ENCODE measurements at places on chromosomes 11 and 22.

- DNase-seq = no peak
Observed at GRCh38 chr11:8196749-8197148, 27.9 kb upstream of the RIC3 start.

DNA sequence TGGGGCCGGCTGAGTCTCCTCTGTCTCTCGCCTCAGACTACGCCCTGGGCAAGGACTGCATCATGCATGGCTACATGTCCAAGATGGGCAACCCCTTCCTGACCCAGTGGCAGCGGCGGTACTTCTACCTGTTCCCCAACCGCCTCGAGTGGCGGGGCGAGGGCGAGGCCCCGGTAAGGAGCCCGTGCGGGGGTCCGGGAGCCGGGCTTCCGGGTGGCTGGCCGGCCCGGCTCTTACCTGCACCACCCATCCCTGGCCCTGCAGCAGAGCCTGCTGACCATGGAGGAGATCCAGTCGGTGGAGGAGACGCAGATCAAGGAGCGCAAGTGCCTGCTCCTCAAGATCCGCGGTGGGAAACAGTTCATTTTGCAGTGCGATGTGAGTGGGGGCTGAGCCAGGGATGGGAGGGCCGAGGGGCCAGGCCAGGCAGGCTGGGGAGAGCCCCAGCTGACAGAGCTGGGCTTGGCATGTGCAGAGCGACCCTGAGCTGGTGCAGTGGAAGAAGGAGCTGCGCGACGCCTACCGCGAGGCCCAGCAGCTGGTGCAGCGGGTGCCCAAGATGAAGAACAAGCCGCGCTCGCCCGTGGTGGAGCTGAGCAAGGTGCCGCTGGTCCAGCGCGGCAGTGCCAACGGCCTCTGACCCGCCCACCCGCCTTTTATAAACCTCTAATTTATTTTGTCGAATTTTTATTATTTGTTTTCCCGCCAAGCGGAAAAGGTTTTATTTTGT is 4.1 kb upstream of the ANKRD13D start:
- no peak for DNase-seq

DNA sequence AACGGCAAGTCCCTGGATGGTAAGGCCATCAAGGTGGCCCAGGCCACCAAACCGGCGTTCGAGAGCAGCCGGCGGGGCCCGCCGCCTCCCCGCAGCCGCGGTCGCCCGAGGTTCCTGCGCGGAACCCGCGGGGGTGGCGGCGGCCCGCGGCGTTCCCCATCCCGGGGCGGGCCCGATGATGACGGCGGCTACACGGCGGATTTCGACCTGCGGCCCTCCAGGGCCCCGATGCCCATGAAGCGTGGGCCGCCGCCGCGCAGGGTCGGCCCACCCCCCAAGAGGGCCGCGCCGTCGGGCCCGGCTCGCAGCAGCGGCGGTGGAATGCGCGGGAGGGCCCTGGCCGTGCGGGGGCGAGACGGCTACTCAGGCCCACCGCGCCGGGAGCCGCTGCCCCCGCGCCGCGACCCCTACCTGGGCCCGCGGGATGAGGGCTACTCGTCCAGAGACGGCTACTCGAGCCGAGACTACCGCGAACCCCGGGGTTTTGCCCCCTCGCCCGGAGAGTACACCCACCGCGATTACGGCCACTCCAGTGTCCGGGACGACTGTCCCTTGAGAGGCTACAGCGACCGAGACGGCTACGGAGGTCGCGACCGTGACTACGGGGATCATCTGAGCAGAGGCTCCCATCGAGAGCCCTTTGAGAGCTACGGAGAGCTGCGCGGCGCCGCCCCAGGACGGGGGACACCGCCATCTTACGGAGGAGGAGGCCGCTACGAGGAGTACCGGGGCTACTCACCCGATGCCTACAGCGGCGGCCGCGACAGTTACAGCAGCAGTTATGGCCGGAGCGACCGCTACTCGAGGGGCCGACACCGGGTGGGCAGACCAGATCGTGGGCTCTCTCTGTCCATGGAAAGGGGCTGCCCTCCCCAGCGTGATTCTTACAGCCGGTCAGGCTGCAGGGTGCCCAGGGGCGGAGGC is 792 bp downstream of the RBMXL2 start:
- DNase-seq = no peak

GRCh38 chr11:132910011-132910760 is 622.1 kb downstream of the OPCML start:
- DNase-seq = no peak

GRCh38 chr11:36598051-36598450 is at the start of gene RAG2:
Gene RAG2, minus strand, starts transcription at chr11:36598236. Its CDS starts 4,068 bp downstream, at chr11:36594168.
- no peak for DNase-seq

DNA sequence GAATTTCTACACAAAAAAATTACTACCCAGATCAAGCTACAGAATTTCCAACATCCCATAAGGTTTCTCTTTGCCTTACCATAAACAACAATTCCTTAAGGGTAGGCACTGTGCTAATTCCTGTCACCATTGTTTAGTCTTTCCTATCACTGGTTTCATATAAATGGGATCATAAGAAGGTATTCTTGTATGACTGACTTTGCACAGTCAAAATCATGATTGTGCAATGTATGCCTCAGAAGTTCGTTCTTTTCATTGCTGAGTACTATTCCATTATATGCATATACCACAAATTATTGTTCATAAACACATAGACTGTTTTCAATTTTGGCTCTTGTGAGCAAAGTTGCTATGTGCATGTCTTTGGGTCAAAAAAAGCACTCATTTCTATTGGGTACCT is 611.6 kb upstream of the CADM1 start:
- no peak for DNase-seq

- no peak for DNase-seq
Observed at GRCh38 chr11:130405428-130405827, 23.0 kb downstream of the ADAMTS8 start.

DNA sequence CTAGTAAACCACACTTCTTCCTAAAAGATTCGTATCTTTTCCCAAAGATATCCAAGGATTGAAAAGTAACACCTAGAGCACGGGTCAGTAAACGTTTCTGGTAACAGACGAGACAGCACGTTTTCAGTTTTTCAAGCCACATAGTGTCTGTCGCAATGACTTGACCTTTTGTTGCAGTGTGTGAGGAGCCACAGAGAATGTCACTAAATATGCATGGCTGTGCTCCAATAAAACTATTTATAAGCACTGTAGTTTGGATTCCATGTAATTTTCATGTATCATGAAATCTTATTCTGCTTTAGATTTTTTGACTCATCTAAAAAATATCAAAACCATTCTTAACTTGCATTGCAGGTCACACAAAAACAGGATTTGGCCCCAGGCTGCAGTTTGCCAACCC is 18.3 kb upstream of the MICAL3 start:
- no peak for DNase-seq

GRCh38 chr11:279966-280705 is 1.9 kb downstream of the NLRP6 start:
- DNase-seq = no peak

GRCh38 chr22:20009582-20010306 is 6.9 kb downstream of the ARVCF start:
- no peak for DNase-seq

DNA sequence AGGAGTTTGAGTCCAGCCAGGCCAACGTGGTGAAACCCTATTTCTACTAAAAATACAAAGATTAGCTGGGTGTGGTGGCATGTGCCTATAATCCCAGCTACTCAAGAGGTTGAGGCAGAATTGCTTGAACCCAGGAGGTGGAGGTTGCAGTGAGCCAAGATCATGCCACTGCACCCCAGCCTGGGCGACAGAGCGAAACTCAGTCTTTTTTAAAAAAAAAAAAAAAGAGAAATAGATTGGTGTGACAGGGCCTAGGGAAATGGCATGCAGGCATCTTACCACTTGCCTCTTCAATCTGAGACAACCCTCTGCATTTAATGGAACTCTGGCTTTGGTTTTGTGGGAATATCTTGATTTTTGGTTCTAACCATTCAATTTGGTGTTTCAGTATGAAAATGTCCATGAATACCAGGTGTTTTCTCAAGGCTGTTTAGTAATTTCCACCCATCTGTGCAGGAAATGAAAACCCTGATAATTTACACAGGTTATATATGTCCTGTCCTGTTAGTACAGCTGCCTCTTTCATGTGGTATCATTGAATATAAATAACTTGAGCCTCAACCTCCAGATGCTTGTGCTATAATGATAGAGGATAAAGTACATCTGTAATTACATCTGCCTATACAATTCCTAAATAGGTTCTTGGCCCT is 8.4 kb downstream of the XBP1 start:
- no peak for DNase-seq

DNA sequence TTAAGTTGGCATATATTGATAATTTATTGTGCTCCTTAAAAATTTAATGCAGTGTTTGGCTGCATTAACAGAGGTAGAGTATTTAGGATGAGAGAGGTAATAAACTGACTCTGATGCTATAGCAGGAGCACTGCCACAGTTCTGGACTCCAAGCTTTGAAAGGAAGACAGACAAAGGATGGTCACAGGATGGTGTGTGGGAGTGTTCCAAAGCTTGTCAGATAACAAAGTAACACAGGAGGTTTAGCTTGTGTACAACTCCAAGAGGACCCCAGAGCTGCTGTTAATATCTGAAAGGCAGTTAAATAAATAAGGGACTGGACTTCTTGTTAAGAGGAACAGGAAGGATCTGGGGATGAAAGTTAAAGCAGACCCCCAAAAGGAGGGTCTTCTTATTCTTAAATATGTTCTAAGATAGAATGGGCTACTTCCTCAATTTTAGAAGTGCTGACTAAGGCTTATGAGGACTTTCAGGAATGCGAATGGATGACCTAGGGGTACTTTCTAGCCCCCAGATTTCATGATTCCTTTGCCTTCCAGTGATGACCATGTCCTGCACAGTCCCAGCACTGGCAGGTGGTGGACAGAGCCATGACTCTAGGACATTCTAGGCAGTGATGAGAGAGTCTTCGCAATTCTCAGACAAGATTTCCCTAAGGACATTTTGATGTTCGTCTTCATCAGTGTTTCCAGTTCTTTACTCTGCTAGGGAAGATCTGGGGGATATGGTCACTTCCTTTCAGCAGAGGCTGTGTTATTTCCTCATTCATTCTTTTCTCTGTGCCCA is 149.1 kb upstream of the RASSF10 start:
- DNase-seq = no peak

GRCh38 chr11:69239641-69240040 is 54.3 kb upstream of the MYEOV start:
- DNase-seq = no peak

DNA sequence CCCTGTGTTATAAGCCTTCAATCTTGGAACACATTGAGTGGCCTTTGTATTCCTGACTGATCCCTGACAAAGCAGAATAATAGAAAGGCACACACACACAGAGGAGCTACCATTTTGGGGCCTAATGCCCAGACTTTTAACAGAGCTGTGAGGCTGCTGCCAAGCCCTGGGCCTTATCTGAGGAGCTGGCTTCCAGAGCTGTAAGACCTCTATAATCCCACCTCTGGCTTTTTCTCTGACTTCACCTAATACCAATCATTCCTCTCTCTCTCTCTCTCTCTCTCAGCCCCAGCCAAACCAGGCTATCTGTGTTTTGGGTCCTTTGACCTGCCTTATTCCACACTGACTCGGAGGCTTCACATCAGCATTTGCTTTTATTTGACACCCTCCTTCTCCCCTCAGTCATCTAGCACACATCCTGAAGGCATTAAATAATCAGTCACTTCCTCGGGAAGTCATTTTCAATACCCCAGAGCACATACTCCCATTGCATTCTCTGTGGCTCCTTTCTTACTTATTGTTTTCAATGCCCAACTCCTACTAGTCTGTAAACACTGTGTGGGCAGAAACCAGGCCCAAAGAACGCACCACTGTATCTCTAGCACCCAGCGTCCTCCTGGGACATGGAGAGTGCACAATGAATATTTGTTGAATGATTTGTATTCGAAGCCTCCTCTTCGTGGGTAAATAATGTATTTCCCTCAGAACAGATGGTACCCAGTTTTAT is 21.2 kb upstream of the TRIM44 start:
- DNase-seq = no peak

DNA sequence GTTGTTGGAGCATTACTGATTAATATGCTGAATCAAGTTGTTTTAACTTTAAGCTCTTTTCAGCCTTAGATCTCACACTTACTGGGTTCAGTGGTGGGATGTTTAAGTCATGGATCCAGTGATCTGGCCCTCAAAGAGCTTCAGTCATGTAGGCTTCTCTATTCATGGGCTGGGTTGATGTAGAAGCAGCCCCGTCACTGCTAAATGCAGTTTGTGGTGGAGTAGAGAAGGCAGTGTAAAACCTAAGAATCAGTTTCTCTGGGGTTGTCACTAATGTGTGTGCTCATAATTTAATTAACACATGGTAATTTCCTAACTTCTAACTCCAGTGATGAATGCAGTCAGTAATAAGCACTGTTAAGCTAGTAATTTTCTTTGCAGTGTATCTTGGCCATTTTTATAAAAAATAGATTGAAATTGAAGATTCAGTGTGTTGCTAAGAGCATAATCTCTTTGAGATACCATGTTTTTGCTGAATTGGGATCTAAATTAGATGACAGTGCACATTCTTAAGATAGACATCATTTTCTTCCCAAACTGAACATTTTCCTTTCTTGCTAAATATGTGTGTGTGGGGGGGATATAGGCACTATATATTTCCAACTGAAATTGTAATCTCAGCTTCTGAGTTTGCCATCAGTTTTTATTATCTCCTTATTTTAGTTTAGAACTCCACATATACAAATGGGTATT is 9.0 kb downstream of the SPCS2 start:
- DNase-seq = no peak

GRCh38 chr22:31544481-31545480 is 48.4 kb downstream of the SFI1 start:
- no peak for DNase-seq

DNA sequence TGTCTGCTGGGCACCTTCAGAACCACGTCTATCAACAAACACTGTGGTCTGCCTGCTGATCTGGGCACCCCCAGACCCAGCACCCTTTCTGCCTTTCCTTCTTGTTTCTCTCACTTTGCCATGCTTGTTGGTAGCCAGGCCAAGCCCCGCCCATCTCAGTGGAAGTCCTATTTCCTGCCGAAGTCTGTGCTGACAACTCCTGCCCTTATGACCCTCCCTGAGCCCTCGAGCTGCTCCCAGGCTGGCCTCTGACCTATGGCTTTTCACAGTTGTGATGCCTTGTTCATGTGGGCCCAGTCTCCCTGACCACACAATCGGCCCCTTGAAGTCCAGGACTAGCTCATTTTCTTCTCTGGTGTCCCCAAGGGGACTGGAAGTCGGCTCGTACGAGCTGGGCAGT is 132.1 kb downstream of the DSCAML1 start:
- no peak for DNase-seq

GRCh38 chr11:47667555-47667954 is 25.2 kb upstream of the MTCH2 start:
- DNase-seq = no peak
